ENCODE measurements at places on chromosomes 7 and 10.

DNA sequence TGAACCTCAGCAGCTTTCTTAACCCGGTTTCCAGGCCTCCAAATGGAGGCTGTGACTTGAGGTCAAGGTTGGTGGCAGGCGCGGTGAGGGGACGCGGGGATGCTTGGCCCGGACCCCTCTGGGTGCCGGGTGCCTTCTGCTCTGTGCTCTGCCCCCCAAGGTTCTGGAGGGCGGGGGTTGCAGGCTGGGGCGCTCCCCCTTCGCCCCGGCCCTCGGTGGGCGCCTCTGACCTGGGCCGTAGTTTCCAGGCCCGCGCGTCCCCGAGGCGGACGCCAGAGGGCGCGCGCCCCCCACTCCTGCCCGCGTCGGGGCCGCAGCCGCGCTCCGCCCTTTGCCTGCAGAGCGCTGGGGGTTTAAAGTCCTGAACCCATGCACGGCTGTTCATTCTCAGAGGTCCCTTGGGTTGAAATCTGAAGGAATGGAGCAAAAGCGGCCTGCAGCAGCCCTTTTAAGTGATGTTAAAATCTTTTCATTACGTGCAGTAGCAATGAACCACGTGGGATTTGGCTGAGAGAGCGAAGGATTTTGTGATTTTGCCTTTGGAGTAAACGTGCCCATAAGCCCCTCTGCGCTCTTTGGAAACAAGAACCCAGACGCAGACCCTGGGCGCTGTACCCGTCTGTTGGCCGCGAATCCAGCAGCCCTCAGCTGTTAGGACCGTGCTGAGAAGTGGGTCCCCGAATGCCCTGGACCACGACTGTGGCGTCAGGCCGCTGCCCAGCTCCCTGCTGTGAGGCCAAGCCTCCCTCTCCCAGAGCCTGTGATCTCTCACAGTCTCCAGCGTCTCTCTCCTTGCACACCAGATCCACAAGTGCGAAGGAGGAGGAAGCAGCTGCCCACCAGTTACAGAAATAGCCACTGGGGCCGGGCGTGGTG is 135.0 kb downstream of the ACTR3B start:
- DNase-seq: peak; percentile 4

GRCh38 chr7:131061818-131062217 is 265.9 kb upstream of the MKLN1 start:
- no peak for DNase-seq

DNA sequence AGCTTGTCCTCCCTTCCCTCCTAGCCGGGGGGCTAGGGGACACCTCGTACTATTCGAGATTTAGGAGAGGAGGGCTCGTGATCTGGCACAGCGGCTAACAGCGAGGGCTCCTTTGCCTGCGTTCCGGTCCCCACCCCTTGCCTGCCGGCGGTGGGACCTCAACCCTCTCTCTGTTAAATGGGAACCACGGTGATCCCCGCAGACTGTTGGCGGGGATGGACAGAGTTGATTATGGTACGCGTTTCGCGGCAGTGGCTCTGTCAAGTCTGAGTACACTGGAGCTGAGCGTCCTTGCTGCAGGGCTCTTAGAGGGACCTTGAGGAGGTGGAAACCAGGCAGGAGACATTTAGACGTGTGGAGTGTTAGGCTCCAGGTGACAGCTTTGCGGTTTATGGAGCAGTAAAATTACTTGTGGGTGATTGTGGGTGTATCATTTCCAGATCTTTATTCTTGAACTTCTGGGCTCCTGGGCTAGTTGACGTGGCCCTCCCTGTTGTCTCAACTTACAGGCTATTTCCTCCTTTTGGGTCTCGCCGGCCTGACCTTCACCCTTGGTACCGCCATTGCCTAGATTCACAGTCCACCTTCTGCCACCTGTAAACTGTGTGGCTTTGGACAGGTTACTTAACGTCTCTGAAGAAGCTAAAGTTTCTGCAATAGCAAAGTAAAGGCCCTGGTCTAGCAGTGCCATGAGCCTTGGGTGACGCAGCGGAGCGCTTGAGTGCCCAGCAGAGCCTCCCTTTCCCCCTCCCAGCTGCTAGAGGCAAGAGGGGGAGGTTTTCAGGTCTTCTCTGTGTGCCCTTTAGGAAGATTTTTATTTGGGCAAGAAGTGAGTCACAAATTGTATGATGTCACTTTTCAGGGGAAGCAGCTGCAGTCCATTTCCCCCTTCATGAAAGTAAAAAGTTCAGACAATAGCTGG is 739 bp downstream of the CASP7 start:
- peak; percentile 75 for DNase-seq

- no peak for DNase-seq
These were observed 10.9 kb downstream of the JAKMIP3 start for GRCh38 chr10:132076578-132077081.
